ENCODE measurements at places on chromosomes 5 and 9. TPM values are rescaled to one million over a fixed set of nuclear protein-coding genes. Genes with fewer than 3 reads are reported as not detected.

The SPINK5 gene
- total RNA-seq, result 4.3 TPM

GRCh38 chr5:109739741-109740728, 50.3 kb downstream of the MAN2A1 start:
- DNase-seq, result peak; percentile 4

DNA sequence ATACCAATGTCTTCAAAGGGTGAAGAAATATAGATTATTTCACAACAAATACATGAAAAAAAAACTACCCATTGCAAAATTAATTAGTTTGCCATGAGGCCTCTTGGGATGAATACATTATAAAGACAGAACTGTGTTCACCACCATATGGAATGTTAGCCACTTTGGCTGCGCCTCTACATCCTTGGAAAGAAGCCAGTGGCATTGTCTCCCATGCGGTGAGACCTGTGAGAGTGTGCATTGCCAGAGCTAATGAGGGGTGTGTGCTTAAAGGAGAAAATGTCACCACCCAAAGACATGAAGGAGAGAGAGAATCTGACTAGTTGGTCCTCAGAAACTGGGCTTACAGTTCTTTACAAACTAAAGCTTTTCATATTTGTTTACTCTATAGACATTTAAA, 110.6 kb downstream of the PLPPR1 start:
- no peak for DNase-seq

- no peak for DNase-seq
These were observed 10.4 kb upstream of the MLLT3 start for GRCh38 chr9:20632705-20633104.

GRCh38 chr9:73133921-73134407, 17.7 kb upstream of the ANXA1 start:
- no peak for DNase-seq

DNA sequence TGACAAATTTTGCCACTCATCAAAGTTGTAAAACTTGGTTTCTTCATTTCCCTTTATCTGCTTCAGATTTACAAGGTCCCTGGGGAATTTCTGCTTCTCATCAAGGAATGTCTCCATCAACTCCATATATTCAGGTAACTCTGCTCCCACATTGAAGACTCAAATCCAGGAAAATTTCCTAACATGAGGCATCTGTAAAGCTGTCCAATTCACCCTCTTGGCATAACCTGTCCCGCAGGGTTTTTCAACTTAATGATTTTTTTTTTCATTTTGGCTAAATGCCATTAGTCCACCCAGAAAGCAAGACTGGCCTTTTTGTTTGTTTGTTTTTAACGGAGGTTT, 50.2 kb upstream of the SLC30A5 start:
- DNase-seq, result no peak

The LMX1B gene
- total RNA-seq, result 0.26 TPM

- DNase-seq, result no peak
These were observed 27.0 kb upstream of the SLC22A5 start for GRCh38 chr5:132342291-132343180.

DNA sequence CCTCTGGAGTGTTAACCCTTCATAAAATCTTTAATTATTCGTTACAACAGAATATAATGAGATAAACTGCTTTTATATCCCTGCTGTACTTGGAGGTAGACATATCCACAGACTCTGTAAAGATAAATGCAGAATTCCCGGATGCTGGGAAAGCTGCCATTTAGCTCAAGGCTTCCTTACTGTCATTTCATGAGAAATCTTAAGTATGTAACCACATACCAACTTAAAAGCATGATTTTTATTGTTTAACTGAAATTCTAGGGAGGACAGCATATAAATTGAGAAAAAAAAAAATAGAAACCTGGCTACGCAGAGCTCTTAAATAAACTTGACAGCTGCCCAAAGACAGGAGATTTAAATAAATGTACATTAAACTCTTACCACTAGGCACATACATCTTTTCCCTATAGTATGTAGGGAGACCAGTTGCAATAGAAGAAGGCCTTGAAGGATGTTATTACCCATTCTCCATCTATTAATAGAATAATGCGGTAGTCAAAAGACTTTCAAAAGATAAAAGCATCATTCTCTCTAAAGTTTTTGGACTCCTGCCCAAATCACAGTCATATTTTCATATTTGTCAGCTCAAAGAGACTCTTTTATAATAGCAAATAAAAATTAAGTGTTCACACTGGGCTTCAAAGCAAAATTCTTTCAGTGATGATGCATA, 373.8 kb downstream of the NDUFS4 start:
- DNase-seq, result no peak

GRCh38 chr9:27600256-27600655, 27.0 kb upstream of the C9orf72 start:
- DNase-seq, result no peak

DNA sequence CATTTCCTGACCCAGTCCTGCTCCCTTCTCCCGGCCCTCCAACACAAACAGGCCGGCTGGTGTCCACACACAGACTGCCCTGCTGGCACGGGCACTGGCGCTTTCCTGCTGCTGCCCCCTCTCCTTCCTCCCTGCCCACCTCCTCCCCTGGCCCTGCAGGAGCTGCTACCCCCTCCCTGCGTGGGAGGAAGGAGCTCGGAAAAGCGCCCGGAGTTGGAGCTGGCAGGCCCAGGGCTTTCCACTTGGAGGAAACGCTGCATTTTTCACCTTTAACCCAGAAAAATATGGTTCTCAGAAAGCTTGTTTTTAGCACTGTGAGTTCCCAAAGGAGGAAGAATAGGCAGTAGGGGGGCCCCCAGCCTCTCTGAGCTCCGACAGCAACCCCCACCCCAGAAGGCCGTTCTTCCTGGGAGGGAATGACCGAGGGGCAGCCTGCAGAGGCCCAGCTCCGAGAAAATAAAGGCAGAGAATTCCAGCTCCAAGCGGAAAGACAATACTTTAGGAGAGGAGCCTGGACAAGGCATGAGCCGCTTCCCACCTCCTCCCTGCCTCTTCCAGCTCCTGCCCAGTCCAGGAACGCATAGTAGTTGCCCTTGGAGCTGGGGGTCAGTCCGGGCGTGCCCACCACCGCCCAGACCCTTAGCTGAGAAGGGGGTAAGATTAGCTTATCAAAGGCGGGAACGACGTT, 88.9 kb downstream of the LIFR start:
- DNase-seq, result no peak

- DNase-seq, result no peak
These were observed 13.7 kb downstream of the TUT7 start for GRCh38 chr9:86340356-86341006.

The GRIA1 gene
- total RNA-seq, result 21.9 TPM

DNA sequence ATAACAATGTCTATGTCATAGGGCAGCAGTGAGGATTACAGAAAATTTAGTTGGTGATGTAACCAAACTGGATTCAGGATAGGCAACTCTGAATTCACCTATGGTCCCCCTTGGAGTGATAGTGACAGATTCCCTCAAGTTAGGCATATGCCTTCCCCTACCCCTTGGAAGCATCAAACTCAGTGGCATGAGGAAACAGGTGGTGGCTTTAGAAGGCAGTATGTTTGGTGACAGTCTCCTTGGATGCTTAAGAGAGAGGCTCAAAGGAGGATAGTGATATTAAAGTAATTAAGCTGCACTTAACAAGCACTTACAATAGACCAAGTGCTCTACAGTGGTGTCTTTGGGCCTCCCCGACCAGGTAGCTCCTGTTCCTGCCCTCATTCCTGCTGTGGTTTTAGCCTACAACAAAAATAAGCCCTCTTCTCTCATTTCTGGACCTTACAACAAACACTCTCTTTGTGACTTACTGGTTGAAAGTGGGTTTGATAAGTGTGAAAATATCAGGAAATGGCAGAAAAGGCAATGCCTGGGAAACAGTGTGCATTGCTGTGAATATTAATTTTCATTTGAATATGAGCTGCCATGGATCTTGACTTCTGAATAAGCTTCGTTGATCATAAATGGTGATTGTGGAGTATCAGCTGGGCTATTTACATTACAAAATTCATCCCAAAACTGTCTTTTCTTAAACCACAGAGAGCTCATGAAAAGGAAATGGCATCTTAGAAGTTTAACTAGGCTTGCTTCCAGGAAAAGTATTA, 29.2 kb downstream of the NR4A3 start:
- DNase-seq, result no peak

GRCh38 chr5:39998518-39998917, 573.7 kb upstream of the DAB2 start:
- DNase-seq, result no peak

DNA sequence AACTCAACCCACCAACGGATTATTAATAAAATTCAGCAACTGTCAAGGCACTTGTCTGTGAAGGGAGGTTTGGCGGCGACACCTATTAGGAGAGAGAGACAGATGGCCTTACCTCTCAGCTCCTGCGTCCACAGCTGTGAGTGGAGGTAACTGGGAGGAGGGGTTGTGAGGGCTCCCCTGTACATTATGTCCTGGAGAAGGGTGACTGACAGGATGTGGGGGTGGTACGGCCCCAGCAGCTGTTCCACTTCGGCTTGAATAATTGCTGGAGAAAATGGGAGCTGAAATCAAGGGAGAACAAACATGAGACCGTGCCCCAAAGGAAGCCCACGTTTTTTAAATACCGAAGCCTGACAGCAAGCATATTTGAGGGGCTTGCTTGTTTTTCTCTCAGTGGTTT, 353.5 kb upstream of the RFX3 start:
- DNase-seq, result no peak

- no peak for DNase-seq
These were observed 203.7 kb downstream of the SEMA6A start for GRCh38 chr5:116370886-116371285.

DNA sequence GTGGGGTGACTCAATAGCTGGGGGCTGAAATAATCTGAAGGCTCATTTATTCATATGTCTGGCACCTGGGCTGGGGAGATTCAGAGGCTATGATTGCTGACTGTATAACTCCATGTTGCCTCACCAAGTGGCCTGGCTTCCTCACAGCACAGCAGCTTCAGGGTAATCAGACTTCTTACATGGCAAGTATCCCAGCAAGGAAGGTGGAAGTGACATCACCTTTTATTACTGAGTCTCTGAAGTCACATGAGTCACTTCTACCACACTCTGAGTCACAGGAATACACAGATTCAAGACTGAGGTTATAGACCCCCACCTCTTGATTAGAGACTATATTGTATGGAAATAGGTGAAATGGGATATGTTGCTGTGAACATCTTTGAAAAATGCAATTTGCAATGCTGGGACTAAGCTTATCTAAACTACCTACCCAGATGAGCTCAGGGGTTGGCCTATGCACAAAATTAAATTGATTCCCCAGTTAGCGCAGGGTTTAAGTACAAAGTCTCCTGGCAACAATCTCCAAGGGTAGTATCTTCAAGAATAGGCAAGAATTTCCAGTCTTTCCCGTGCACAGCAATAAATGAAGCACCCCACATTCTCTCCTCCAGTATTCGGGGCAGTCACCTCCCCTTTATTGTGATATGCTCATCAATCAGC, 553.1 kb downstream of the LRRC70 start:
- DNase-seq, result no peak

DNA sequence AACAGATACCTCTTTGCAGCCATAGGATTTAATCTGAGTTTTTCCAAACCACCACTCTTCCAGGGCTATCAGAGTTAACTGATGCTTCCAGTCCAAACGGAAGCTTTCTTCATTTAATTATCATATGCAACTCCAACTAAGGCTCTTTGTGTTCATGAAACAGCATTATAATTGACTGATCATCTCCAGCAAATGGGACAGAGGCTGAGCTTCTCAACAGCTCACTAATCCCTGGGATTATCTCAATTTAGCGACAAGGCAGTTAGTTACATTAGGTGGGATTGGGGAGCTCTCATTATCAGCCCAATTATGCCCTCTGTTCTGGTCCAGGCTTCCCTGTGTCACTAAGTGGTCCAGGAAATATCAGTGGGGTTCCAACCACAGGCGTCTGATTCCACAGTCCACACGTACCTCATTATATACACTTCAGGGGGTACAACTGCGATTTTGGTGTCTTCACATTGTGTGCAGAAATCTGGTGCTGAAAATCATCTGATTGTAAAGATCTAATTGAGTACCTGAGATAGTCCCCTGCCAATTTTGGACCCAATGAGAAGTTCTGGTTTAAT, 313.5 kb upstream of the PANK3 start:
- DNase-seq, result no peak

DNA sequence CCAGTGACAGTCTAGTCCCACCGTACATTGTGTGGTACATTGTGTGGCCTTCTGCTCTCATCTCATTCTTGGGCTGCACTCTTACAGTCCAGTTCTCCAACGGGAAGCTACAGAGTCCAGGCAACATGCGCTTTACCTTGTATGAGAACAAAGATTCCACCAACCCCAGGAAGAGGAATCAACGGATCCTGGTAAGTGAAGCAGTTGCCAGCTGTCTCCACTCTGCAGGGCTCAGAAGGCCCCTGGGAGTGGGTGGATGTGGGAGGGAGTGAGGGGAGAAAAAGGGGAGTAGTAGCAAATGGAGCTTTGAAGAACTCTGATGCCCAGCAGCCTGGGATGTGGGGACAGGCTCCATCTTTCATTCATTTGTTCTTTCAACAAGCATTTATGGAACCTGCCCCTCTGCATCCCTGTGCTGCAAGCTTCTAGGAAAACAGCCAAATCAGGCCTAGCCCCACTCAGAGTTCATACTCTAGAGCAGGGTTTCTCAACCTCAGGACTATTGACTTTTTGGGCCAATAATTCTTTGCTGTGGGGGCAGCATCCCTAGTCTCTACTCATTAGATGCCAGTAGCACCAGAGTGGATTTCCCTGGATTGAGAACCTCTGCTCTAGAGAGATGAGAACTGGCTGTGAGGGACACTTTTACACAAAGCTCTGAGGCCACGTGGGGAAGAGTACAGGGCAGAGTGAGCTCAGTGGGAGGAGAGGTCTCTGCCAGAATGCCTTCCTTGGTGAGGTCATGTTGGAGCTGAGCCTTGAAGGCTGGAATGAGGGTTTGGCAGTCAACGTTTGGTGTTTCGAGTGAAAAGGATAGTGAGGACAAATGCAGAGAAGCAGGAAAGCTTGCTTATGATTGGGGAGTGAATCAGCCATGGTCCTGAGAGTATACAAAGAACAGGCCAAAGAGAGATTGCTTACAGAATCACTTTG, 1.1 kb downstream of the POLR1E start:
- no peak for DNase-seq

DNA sequence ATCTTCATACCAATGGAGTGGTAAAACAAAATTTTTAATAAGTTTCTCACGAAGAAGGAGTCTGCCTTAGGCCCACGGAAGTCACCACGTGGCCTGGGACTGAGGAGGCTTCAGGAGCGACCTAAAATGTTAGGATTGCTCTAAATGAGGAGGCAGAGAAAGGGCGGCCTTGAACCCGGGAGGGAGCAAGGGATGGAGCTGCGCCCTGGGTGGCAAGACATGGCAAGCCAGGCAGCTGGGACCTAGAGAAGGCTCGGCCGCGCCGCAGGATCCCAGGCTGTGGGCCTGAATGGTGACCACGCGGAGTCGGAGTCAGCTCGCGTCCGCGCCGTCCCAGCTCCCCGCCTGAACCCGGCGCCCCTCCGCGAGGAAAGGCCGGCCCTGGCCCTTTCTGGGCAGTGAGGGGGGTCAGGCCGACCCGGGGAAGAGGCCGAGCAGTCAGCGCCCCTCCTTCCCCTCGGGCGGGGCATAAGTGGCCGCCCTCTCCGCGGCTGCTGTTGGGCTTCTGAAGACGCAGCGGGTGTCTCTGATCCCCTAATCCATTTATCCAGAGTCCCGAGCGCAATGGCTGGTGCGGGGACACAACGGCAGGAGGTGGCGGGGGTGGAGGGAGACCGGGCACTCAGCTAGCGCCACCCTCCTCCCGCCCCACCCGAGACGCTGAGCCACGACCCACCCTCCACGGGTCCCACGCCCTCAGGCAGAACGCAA, 10.6 kb downstream of the IRX1 start:
- no peak for DNase-seq

GRCh38 chr5:96214442-96215197, 218.4 kb downstream of the PCSK1 start:
- no peak for DNase-seq

- no peak for DNase-seq
These were observed 535.8 kb downstream of the CYLC2 start for GRCh38 chr9:103530934-103531333.

Measured in endothelial cell (in vitro differentiated cells).